Stimulated activated CD4-positive, alpha-beta T cell treated with anti-CD3 and anti-CD28 coated beads, Interleukin-15, amount 100 ng/mL, for 48 hours (primary cell): ENCODE measurements at places on chromosomes 4 and X.

DNA sequence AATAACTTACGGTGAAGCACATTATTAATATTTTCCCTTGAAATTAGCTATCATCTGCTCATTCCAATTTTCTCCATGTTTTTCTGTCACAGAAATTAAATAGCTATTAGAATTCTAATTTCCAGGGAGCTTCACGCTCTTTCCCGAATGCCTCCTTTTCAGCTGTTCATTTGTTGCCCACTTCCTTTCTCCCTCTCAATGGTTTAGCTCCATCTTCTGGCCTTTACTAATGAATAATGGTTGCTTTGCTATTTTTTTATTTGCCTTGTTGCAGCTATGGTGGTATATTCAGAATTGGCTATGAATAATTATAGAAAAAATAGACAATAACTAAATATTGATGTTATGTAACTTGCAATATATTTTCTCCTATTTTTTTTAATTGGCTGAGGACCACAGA, 70.5 kb downstream of the GRIA2 start:
- no peak for DNase-seq

DNA sequence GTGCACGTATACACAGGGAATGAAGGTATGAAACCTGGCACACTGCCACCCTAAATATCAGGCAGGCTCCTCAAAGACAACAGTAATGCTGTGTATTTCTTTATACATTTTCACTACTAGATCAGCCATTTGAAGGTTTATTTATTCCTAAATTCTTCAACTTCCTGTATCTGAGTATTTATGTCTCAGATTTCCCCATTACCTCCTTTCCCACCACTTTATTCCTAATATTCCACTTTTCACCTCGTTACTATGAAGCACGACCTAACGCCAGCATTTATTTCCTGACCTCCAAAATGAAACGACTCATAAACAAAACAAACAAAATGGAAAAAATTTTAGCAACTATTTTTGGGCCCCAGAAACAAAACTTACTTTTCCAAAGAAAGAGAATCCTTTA, 69.6 kb downstream of the MAML3 start:
- DNase-seq = no peak

GRCh38 chr4:41692717-41693345, 55.7 kb downstream of the PHOX2B start:
- peak; percentile 9 for DNase-seq

DNA sequence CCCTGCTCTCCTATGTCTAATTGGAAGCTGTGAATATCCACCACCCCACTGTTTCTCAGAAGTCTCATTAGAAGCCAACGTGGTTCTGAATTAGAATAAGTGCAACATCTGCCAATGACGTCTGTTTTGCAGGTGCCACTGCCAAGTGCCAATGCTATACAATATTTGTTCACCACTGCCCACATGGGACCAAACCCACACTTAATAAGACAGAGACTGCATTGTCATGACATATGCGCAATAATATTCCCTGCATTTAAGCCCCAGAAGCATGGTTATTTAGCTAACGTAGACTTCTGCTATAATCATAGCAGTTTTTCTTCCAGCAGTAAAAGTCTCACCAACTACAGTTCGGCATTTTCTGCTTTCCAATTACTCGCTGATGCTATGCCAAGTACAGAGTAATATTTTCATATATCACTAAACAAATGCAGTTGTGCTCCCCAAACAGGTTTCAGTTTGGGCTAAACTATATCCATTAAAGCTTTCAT, 262.5 kb upstream of the PCDH18 start:
- no peak for DNase-seq

- DNase-seq = no peak
Observed at GRCh38 chr4:18733961-18734360, 712.4 kb upstream of the LCORL start.

DNA sequence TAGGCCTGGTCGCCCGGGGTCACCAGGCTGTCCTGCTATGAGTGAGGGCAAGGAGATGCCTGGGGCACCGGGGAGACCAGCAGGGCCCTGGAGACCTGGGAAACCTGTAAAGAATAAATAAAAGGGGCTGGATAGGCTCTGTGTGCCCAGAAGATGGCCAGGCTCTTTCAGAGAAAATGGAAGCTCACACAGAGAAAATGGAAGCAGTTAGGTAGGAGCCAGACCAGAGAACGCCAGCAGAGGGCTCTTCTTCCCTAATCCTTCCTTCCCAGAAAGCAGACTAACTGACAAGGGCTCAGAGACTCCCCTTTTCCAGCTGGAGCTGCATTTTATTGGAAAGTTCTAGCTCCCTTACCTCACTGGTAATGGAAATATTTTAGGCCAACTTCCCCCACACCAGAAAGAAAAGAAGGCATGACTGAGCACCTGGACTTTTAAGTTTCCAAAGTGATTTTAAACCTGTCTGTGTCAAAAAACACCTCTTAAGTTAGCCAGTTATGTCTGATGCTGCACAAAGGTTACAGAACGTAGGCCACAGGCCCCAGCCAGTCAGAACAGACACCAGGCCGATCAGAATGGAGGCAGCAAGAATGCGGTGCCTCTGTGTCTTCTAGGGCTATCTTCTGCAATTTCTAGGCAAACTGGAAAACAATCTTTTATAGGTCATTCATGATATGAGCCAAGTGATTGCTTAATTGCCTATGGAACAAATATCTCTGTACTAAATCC, 74.0 kb downstream of the ATG4A start:
- no peak for DNase-seq

DNA sequence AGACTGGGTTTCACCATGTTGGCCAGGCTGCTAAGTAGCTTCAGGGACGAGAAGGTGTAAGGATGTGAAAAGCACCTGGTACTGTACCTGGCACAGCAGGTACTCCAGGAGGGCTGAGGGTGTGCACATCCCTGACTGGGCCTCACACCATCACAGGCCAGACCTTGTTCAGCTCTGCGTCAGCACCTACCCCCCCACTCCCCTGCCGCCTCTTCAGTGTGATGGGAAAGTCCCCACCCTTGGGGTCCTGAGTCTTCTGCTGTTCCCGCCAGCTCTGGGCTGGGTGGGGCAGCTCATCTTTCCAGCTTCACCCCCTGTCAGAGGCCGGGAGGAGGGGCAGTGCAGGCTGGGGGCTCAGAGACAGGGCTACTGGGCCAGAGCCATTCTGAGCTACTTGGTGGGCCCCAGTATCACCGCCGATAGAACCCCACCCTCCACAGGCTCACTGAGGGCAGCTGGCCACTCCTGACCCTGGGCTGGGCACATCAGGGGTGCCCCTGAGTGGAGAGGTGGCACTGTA, 6.7 kb upstream of the SH3BP2 start:
- peak; percentile 63 for DNase-seq

- no peak for DNase-seq
Observed at GRCh38 chrX:10083809-10084208, 73.0 kb upstream of the CLCN4 start.

- DNase-seq = no peak
Observed at GRCh38 chrX:151830911-151831310, 81.8 kb upstream of the MAGEA4 start.

DNA sequence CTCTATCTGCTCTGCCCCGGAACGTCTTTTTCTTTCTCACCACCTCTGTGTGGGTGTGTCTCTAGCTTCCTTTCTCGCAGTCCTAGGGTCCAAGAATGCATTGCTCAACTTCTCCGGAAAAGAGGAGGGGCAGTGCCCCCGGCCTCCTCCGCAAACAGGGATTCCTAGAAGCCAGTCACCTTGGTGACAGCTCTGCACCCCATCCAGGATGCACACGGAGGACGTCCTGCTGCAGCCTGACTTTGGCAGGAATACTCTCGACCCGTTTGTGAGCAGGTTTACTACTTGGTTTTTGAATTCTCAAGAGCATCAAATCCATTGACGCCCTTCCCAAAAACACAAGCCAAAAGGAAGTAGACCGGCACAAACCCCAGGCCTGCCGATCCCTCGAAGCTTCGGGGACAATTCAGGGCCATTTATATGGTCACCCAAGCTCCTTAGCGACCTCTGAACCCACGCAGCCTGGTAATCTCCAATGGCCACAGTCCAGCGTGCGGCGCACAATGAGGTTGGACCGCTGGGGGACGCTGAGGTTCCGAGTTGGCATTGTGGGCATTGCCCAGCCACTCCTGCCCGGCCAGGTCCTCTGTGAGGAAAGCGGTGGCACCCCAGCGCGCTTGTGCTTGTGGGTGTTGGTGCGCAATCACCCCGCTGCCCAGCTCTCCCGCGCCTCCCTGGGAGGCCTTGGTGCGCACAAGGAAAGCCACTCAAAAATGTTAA, 9.8 kb downstream of the NKX3-2 start:
- no peak for DNase-seq

GRCh38 chrX:9938516-9938915, 28.6 kb upstream of the CLDN34 start:
- no peak for DNase-seq
